Epithelial cell of prostate (primary cell): ENCODE measurements at places on chromosomes 2 and 18.

DNA sequence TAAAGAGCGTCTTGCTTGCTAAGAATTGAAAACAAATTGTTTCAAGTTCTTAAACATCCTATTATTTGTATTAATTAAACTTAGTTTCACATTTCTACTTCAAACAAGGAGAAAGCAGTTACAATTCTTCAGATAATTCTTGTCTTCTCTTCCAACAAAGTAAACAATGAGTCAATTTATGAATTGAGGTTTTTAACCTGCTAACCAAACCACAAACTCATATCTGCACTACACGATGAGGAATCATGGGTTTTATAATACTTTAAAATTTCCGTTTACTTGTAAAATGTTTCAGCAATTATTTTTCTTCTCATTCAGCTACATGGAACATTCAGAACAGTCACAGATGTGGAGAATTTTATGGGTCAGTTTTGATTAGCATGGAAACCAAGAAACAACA lies 114.2 kb downstream of the SPIRE1 start:
- no peak for DNase-seq

DNA sequence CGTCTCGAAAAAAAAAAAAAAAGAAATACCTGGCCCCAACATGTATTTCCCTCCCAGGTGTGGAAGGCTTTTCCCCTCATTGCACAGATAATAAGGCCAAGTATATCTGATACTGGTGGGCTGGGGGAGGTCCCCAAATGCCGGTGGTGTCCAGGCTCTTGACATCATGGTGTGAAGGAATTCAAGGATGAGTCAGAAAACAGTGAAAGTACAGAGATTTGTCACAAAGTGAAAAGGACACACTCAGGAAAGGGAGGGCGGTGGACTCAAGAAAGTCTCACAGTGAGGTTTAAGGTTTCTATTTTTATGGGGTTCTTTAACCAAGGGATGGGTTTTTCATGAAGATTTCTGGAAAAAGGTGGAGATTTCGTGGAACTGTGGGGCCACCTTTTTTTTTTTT lies 37.8 kb upstream of the FZD5 start:
- no peak for DNase-seq

DNA sequence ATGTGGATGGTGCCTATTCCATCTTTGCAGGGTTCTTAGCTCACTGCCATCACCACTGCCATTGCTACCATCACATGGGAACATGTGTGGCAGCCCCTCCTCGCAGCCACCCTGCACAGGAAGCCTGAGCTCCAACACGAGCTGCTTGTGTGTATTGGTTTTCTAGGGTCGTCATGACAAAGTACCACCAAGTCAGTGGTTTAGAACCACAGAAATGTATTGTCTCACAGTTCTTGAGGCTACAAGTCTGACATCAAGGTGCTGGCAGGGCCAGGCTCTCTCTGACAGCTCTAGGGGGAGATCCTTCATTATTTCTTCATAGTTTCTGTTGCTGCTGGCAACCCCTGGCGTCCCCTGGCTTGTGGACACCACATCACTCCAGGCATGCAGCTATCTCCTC lies 10.3 kb upstream of the IL1R2 start:
- DNase-seq, result no peak

GRCh38 chr18:58977801-58978200 lies 113.1 kb downstream of the ZNF532 start:
- no peak for DNase-seq

- no peak for DNase-seq
Measured at GRCh38 chr2:123614596-123614995, 410.5 kb upstream of the CNTNAP5 start.
